ENCODE measurements at places on chromosomes 12 and 14.

- no peak for DNase-seq
These were observed 297.6 kb downstream of the DAD1 start for GRCh38 chr14:22291406-22291805.

GRCh38 chr12:99804715-99805114, 157.2 kb downstream of the GARIN6 start:
- DNase-seq, result no peak

DNA sequence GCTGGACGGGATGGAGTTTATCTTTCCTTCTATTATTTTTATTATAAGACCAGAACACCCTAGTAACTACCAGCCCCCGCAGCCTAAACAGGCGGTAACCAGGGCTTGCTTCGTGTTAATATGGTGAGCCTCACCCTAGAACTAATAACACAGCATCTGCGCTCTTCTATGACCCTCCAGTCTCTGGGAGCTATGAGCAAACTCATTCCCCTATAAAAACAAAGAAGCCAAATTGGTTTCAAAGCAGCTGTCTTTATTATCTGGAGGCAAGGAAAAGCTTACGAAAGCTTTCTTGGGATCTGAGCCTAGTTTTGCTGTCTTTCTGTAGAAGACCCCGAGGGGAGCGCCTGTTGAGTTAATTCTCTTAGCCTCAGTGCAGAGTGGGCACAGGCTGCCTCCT, 85.0 kb downstream of the TBX5 start:
- no peak for DNase-seq

GRCh38 chr12:62694116-62694515, 227.5 kb downstream of the MON2 start:
- no peak for DNase-seq

DNA sequence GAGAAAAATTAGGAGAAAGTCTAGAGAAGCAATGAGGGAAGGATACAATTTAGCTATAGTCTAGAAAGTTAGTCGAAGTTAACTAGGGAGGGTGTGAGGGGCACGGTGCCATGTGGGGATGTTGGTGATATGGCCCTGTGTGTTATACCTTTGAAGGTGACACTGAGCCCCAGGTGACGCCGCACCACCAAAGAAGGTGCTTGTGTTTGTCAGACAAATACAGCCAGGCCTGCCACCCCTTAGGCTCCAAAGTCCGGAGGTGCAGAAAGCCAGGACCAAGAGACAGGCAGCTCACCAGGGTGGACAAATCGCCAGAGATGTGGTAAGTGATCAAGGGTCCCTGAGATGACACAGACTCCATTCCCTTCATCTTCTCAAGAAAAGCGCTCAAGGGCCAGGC, 1.1 kb downstream of the C1S start:
- no peak for DNase-seq

DNA sequence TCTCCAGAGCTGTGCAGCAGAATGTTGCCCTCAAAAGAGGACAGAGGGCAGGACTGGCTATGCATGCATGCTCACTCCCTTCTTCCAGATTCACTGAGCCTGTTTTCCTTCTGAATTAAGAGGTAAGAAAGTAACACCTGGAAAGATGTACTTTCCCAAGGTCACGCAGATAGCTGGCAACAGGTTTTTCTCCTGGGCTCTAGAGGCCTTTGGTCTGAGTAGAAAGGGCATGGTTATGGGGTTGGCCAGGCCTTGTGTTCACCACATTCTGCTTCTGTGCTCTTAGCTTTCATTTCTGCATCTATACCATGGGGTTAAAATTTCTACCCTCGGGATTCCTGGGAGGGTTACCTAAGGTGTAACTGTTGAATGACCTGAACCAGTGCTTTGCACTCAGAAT, 57.5 kb downstream of the RASSF3 start:
- DNase-seq, result no peak

GRCh38 chr12:29380536-29381523, at the start of gene ERGIC2:
Gene ERGIC2, minus strand, starts transcription at chr12:29381172. Its CDS starts 9,539 bp downstream, at chr12:29371633.
- DNase-seq, result peak; percentile 81

- DNase-seq, result no peak
These were observed 525.1 kb upstream of the FBXO33 start for GRCh38 chr14:39957290-39957689.

DNA sequence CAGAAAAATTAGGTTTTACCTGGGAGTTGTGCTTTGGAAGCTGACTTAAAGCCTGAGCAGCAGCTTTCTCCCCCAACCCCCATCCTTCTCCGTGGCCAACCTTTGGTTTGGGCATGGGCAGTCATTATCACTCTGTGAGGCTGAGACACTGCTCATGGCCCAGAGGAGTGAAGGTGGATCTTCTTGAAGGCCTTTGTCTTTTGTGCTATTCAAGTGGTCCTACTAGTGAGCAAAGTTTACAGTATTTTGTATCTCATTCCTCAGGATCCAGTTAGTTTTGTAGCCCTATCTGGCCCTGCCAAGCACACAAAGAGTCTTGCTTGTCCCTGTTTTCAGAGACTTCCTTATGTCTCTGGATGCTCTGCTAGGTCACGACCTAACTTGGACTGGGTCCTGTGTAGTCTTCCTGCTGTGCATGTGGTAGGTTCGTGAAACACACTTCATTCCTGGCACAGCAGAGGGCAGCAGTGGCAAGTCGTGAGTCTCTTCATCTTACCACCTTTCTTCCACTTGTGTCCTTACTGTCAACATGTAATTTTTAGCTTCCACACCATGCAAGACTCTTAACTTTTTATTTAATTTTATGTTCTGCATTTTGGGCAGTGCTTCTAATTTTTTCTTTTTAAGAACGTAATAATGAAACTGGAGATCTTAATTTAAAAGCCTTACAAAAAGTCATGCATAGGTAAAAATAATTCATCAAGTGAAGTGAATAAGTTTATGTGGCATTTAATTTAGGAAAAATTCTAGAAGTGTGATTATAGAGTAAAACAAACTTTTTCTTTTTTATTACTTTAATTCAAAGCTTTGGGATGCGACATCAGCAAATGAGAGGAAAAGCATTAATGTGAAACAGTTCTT, 53.7 kb downstream of the APAF1 start:
- no peak for DNase-seq

DNA sequence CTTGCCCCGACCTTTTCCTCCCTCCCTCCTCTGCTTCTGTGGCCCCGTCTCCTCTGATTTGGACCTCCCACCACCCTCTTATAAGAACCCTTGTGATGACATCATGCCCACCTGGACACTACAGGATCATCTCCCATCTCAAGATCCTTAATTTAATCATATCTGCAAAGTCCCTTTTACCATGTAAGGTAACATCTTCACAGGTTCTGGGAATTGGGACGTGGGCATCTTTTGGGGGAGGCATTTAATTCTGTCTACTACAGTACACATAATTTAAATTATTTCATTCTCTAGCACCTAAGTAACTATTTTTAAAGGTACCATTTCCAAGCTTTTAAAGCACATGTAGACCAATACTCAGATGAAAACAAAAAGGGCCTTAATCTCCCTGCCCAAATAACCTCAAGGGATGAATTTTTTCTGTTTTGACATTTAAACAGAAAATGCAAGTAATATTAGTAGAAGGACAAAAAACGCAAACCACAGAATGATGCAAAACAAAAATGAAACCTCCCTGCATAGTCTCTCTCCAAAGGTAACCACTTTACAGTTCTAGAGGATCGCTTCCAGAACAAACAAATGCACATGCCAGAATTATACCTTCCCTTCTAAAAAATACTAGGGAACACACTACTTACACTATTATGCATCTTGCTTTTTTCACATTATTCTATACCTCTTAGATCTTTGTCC, 222.1 kb downstream of the AACS start:
- no peak for DNase-seq

DNA sequence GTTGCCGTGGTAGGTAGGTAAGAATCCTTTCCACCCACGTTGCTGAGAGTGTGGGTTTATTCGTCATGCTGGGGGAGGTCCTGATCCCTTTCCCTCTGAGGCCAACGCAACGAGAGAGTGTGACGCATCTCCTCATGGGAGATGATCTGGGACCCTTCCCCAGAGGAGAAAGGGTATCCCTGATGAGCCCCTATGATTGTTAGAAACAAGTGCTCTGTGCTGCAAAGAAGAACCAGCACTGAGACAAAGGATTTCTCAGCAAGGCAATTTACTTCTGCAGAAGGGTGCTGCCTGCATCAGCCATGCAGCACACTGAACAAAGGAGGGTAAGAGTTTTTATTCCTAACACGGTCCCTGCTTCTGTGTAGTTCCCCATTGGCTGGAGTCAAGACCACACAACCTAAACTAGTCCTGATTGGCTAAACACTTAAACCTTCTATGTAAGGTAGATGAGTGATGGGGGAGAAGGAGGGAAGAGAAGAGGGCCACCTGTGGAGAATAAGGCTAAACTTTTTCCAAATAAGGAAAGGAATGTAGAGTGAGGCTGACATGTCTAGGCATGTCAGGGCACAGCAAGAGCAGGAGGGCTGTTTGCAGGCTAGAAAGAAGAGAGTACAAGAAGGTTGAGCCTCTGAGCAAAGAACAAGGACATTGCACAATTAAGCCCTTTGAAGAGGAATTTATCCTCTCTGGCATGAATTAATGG, 21.3 kb downstream of the CLEC2A start:
- DNase-seq, result no peak

DNA sequence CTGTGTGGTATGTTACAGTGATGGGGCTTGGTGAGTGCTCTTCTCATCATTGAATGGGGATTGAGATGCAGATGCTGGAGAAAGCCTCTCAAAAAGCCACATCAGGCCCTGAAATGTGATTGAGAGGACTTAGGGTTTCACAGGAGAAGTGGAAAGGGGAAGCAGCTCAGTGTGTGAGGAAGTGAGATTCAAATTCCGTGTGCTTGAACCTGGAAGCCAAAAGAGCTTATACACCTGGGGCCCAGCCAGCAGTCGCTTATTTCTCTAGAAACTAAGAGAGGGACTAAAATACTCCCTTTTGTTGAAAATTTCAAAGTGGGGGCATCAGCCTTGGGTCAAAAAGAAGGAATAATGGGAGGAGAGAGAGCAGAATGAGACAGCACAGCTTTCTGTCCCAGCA, 39.1 kb upstream of the GZMB start:
- no peak for DNase-seq

DNA sequence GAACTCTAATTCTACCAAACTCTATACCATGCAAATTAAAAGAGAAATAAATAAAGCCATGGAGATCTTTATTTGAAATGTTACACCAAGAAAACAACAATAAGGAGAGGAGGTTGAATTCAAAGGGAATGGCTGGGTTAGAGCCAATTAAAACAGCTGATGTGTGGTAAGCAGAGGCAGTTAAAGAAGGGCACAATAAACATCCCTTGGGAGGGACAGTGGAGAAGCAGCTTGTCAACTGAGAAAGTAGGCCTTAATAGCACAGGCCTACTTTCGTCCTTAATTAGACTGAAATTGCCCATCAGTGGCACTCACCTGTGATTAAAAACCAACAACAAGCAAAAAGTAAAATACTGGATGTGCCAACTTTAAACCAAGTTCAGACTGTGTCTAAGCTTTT, 16.3 kb upstream of the NAV3 start:
- no peak for DNase-seq

- no peak for DNase-seq
These were observed 5.2 kb downstream of the TRAFD1 start for GRCh38 chr12:112130441-112130998.

DNA sequence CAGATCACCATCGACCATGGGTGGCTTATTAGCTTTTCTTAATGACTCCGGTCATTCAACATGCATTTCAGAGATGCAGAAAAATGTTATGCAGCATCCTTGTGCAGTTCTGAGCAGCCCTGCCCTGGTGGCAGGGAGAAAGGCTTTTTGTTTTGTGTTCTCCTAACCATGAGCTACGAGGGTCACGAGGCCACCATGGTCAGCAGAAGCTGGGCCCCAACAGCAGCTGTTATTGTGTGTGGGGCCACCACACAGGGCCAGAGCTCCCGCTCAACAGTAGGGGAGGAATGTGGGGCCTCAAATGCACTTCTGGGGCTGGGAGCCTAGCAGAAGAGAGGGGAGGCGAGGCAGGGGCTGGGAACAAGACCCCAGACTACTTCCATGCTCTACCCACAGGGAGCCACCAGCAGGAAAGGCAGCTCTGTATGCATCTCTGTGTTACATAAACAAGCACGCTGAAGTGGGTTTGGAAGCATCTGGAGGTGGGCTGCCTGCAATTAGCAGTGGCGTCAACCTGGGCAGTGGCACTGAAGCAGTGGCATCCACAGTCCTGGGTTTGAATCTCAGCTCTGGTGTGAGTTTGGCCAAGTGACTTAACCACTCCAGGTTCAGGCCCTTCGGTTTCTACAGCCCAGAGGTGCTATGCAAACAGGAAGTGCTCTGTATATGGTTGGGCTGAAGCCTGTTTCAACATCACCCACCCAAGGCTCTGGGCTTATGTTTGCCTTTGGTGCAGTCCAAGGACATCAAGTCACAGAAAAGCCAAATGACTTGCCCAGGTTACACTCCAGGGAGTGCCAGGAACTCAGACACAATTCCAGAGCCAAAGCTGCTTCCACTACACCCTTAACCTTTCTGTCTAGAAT, 16.3 kb downstream of the GLTP start:
- no peak for DNase-seq

GRCh38 chr12:131950182-131950913, 606 bp downstream of the EP400 start:
- peak; percentile 31 for DNase-seq

- no peak for DNase-seq
These were observed 363.1 kb upstream of the OR4E1 start for GRCh38 chr14:22036541-22037239.

GRCh38 chr14:88592031-88592430, 29.2 kb downstream of the ZC3H14 start:
- no peak for DNase-seq

DNA sequence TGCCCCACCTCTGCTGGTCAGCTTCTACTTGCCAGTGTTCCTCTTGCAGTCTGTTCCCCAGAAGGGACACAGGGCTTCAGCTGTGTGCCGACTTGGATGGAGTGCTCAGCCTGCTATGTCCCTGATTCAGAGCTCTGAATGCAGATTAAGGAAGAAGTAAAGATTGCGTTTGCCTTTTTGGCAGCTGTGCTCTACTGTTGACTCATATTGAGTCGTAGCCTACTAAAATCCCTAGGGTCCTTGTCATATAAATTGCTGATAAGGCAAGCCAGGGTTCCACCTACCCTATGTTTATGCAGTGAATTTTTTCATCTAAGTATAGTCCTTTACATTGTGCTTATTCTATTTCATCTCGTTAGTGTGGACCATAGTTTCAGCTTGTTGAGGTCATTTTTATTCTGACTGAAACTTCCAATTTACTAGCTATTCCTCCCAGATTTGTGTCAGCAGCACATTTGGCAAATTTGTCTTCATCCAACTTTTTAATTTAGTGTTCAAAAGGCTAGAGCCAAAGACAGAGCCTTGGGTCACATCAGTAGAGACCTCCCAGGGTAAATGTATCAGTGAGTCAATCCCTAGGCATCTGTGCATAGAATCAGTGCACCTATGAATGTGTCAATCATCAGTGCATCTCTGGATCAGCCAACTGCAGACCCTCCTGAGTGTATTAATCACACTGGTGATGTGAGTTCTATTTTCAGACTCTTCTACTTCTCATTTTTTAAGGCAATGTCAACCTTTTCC, 31.9 kb downstream of the CACNA1C start:
- no peak for DNase-seq

Data from stimulated activated CD8-positive, alpha-beta memory T cell treated with anti-CD3 and anti-CD28 coated beads, Interleukin-12 subunit alpha, Interleukin-12 subunit beta, amount 100 ng/mL, for 4 hours (primary cell).